ENCODE measurements at places on chromosomes 7 and 10.

- DNase-seq: no peak
Observed at GRCh38 chr10:4719036-4719435, 107.0 kb upstream of the AKR1E2 start.

- DNase-seq: no peak
Observed at GRCh38 chr7:82039621-82040020, 269.8 kb upstream of the HGF start.

- DNase-seq: no peak
Observed at GRCh38 chr10:88226071-88226659, 357.0 kb downstream of the RNLS start.

- no peak for DNase-seq
Observed at GRCh38 chr7:80611779-80612178, 26.7 kb upstream of the CD36 start.

GRCh38 chr7:148395990-148396716 lies 194.4 kb upstream of the C7orf33 start:
- no peak for DNase-seq

DNA sequence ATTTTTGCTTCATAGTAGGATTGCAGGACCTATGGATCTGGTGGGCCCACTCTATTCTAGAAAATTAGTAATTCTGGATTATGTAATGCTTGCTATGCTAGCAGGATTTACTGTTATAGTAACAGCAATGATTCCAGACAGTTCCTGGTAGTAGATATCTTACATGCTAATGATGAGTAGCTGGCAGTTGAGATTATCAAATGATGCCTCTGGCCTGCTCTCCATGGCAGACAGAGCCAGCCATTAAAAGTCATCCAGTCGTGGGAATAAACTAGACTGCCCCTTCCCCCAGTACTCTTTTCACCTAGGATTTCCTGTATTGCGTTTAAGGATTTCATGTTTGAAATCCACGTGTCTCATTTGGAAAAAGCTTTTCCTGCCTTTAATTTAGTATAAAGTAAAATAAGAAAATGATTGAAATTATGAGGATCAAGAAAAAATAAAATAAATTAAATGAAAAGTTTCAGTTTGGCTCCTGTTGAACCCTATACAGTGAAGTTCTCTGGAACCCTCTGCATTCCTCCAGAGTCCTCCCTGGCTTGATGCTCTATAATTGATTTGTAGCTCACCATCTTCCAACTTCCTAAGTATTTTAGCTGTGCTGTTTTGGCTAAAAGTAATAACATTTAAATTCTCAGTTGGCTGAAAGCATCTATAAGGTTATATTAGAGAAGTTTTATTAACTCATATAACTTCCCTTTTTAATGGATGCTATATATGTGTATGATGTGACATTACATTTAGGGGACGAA lies 14.6 kb downstream of the UMAD1 start:
- no peak for DNase-seq

- DNase-seq: no peak
Observed at GRCh38 chr7:35657125-35657524, 37.8 kb downstream of the HERPUD2 start.

DNA sequence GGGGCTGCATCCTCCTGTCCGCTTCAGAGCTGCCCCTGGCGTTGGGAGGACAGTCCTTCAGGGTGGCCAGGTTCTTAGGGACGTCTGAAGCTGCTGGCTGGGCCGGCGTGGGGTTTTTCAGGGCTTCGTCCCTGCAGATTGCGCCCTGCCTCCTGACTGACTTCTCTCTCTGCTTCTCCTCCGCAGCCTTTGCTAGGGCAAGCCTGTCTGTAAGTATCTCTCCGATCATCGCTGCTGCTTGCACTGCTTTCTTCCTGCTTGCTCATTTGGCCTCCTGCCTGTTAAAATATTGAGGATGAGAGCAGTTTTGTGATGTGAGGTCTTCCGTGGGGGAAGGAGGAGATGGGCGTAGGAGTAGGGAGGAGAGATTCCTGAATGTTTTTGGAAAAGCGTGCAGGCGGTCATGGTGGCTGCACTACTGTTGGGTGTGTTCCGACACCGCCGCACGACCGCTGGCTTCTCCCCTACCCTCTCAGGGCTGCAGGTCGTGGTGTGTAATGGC lies 25.3 kb downstream of the PFKFB3 start:
- DNase-seq: no peak
